ENCODE measurements at places on chromosomes 7 and 10. TPM values are rescaled to one million over a fixed set of nuclear protein-coding genes. Genes with fewer than 3 reads are reported as not detected.

HACD1 gene
- 213 TPM for total RNA-seq

TRIM50 gene
- not detected for total RNA-seq

SEMA3D gene
- 1.9 TPM for total RNA-seq

C7orf33 gene
- total RNA-seq: not detected

TRIM74 gene
- total RNA-seq: 0.78 TPM

RELN gene
- 0.57 TPM for total RNA-seq

ZKSCAN5 gene
- 7.0 TPM for total RNA-seq

WNT8B gene
- total RNA-seq: not detected

CABCOCO1 gene
- total RNA-seq: not detected

GLI3 gene
- total RNA-seq: 10.5 TPM

RPEL1 gene
- total RNA-seq: not detected

C7orf57 gene
- not detected for total RNA-seq

POLR2J2 gene
- 6.5 TPM for total RNA-seq

STEAP1B gene
- total RNA-seq: 0.92 TPM

- no peak for DNase-seq
Measured at GRCh38 chr10:63703113-63703670, 182.0 kb downstream of the REEP3 start.

DNA sequence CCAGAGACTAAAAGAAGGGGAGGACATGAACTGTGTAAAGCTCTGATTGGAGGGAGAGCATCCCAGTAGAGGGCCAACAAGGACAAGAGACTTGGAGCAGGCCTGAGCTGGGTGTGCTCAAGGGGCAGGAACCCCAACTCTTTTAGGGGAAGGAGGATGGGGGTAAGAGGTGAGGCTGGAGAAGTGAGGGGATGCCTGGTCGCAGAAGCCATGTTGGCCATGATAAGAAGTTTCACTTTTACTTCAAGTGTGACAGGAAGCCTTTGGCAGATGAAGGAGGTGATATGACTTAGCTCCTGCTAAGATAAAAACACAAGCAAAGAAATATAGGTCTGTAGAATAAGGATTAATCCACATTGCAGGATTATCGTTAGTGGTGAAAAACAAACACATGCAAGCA lies 208.3 kb downstream of the JAZF1 start:
- DNase-seq: no peak

- DNase-seq: no peak
Measured at GRCh38 chr10:104284846-104285245, 15.9 kb downstream of the GSTO2 start.

DNA sequence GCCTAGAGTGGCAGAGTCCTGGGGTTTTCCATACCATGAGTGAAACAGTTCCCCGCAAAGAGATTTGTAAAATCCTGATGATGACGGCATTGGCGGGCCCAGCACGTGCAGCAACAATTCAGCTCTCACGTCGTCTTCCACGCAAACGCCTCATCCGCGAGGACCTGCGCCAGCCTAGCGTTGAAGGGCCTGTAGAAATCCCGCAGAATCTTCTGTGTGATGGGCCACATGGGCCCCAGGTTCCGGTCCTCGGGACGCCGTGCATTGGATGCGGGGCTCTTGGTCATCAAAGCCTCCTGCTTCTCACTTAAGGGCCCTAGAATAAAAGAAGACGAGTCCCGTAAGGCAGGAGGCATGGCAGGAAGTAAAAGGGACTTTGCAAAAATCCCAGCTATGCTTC lies 83.4 kb downstream of the CHST15 start:
- no peak for DNase-seq

DNA sequence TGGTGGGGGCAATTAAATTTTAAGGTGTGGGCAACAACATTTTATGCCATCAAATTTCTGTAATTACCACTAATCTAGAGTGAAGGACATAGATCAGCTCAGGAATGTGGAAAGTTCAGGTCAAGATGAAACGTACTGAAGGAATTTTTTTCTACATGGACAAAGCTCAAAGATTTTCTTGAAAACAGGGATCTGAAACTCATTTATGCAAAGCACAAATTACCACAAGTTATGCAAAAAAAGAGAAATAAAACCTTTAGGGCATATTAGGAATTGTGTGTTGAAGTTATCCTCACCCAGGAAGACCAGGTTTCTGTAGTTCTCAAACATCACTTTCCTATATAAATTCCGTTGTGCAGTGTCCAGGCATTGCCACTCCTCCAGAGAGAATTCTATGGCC lies 18.9 kb downstream of the ZNF680 start:
- DNase-seq: no peak

DNA sequence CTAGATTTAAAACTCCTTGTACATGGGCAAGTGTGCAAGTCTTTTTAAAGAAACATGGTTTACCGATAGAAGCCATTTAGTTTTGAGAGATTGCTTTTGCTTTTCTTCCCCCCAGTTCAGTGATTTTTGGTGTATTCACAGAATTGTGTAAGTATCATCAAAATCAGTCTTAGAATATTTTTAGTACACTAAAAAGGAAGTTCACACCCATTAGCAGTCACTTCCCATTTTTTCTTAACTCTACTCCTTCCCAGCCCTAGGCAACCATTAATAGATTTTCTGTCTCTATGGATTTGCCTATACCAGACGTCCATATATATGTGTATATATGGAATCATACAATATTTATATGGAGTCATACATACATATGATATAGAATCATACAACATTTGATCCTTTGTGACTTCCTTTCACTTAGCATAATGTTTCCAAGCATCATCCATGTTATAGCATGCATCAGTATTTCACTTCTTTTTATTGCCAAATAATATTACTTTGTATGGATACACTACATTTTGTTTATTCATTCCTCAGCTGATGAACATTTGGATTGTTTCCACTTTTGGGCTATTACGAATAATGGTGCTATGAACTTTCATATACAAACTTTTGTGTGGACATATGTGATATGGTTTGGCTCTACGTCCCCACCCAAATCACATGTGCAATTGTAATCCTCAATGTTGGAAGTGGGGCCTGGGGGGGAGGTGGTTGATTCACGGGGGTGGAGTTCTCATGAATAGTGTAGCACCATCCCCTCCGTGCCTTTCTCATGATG lies 16.5 kb upstream of the ARL4A start:
- DNase-seq: no peak

DNA sequence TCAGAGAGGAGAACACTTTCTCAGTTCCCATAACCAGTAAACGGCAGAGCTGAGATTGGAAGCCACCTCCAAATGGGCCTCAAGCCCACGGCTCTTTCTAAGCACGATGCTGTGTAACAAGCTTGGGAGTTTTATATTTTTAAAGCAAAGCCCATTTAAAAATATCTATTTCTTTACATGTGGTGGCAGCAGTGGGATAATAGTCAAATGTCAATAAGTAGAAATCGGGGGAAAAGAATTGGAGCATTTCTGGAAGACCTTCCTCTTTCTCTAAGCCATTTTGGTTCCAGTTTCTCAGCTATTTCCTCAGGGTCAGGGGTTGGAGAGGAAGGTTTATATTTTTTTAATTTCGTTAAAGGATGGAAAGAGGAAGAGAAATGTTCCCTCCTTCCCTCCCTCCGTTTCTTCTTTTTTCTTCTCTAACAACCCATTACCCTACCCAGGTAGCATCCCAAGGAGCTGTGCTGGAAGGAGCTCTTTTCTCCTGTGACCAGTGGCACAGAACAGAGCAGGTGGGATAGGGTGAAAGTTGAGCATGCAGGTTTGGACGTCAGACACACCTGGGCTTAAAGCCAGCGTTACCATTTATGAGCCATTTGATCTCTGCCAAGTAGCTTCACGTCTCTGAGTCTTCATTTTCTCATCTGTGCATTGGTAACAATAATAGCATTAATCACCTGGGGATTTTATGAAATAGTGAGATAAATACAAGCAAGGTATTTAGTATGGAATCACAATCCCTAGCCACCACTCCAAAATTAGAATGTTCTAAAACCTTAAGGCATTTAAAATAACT lies 515.7 kb downstream of the RPS24 start:
- no peak for DNase-seq

DNA sequence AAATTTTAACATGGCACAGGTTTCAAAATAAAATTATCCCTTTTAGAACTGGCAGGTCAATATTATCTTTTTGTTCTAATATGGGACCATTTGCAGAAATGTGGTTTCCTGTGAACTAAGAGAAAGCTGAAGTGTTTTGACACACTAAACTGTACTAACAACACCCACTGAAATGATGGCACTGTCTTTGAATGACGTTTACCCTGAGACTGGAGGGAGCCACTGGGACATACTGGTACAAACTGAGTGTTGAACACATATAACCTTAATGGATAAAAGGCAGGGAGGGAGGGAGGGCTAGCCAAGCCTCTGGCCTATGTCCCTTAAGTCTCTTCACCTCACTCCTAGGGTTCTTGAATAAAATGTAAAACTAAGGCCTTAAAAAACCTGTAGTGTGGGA lies 95.9 kb downstream of the PDE1C start:
- DNase-seq: no peak

GRCh38 chr7:136056651-136057231 lies 79.6 kb upstream of the MTPN start:
- DNase-seq: no peak

GRCh38 chr7:28754027-28754426 lies 204.1 kb downstream of the TRIL start:
- DNase-seq: no peak

DNA sequence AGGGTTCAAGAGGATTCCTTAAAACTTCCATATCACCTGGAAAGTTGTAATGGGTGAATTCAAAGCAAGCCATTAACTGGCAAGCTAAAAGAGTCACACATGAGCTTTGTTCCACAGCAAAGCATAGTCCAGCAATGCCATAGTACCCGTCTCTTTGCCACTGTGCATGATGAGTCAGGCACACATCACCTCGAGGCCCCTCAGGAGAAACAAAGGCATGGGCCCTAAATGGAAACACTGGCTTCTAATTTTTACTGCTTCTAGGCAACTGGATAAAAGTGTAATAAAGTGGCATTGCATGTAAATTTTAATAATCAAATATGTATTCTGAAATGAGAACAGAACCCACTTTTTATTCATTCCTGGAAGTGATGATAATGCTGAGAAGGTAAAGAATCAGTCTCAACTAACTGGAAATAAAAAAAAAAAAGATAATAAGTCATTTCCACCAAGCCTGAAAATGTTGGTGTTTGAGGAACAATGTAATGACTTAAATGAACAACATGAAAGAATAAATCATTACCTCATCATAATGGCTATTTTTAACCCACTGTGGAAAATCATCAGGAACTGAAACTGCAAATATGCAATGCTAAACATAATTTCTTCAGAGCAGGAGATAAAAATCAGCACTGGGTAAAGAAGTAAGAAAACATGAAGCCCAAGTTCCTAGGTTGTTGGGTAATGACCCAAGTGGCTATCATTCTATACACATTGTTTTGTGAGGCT lies 104.9 kb downstream of the CDK6 start:
- no peak for DNase-seq

DNA sequence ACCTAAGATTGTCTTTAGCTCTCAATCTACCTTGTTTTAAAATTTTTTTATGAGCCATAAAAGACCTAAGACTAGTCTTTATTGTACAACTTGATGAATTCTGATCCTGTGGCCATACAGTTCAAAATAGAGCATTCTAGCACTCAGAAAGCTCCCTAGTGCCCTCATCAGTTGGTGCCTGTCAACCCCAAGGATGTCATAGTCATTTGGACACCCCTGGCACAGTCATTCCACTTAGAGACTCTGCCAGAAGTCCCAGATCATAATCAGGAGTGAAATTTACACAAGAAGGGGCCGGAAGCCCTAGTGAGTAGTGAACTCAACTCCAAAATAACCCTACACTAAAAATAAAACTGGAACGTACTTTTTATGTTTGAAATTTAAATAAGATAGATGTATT lies 80.0 kb upstream of the INSIG1 start:
- DNase-seq: no peak

DNA sequence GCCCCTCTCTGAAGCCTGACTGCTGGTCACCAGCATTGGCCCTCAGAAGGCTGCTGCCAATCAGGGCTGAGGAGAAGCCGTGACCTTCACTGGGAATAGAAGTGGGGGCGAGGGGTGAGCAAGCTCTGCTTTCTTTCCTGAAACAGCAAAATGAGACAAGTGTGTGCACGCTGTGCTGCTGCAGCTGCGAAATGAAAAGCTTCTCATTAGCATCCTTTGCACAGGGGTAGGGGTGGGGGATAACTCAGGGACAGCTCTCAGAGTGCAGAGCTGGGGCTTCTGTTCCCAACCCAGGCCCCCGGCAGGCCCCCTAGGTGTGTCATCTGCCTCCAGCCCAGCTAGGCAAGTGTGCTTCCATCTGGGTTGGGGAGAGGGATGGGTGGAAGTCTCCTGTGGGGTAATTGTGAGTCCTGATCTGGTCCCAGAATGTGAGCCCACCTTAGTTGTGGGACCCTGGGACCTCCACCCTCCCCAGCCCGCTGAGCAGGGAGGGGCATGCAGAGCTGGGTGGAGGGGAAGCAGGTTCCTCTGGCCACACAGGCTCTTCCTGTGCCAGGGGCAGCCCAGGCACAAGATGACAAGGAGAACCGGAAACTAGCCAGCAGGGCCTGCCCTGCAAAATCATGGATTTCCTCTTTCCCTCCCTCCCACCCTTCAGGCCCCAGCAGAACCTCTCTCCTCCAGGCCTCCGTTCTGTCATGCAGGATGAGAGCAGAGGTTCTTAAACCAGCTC lies 22.2 kb downstream of the ZNF467 start:
- DNase-seq: no peak

- peak; percentile 53 for DNase-seq
Measured at GRCh38 chr10:124259139-124259825, 159.4 kb downstream of the OAT start.

DNA sequence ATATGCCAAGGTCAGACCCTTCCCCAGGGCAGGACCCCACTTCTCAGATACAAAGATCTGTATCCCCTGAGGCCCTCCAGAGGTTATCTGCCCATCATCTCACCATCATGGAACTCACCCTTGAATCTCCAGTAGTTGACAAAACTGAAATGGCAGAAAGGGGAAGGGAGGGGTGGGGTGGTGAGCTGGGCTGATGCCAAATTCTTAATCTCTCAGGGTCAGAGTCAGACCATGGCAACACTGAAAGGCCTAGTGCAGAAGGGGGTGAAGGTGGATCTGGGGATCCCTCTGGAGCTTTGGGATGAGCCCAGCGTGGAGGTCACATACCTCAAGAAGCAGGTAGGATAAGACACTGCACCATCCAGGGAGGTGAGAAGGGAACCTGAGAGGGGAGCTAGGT lies 3.1 kb downstream of the CNPY4 start:
- no peak for DNase-seq

DNA sequence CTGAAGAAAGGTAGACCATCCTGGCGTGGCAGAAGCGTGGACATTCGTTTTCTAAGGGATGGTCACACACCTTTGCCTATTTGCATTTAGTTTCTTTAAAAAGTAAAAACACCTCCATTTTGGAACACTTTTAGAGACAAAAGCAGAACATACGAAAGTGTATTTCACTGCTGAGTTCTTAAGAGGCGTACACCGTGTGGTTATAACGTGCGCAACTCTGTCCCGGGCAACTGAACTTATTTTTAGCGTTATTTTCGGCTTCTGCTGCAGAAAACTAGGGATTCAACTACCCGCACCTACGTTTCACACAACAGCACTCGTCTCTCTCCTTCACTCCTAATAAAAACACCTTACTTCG lies 557 bp upstream of the LSM8 start:
- no peak for DNase-seq

DNA sequence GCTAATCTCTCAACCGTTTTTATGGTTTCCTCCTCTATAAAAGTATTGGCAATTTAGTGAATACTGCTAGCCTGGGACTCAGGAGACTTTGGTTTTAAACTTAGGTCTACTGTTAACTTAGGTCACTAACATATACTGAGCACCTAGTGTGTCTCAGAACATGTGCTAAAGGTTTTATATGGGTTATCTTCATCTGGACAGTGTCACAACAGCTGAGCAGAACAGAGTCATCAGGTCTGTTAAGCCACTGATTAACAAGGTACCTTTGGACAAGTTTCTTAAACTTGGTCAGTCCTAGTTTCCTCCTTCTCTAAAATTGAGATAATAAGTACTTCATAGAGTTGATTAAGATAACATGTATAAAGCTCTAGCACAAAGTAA lies 30.6 kb downstream of the NET1 start:
- DNase-seq: no peak
